NCI-H524 (cell line): ENCODE measurements at places on chromosomes 12 and 14.
A peak's percentile ranks its signal among the peaks of the same experiment; 100 is the strongest.

DNA sequence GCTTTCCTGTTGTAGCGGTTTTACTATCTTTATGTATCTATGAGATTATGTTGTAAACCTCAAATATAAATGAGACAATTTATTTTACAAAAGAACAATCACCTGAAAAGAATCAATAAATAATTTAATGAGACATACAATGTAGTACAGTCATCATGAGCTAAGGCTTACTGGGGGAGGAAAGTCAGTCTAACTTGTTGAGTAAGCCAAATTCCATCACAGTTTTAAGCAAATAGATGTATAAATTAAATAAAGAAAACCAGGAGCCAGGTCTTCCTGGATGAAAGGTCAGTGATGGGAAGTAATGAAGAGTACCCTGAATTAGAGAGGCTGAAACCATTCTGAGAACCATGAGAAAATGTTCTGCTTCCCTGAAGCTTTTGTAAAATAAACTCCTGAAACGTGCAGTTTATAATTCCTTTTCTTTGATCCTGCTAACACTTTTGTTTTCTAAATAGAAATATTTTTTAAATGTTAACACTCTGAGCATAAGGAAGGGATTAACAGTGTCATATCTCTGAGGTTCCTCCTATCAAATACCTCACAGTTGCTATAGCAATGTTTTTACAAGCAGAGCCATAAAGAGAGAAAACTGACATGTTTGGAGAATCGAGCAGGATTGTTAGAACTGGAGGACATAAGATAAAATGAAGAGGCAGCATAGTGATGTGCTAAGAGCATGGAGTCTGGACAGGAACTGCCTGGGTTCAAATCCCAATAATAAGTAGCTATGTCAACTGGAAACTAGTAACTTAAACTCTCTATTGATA, 444.9 kb upstream of the FOXG1 start:
- DNase-seq: peak; percentile 40

- no peak for DNase-seq
Observed at GRCh38 chr12:53113951-53114350, 10.7 kb downstream of the SOAT2 start.

DNA sequence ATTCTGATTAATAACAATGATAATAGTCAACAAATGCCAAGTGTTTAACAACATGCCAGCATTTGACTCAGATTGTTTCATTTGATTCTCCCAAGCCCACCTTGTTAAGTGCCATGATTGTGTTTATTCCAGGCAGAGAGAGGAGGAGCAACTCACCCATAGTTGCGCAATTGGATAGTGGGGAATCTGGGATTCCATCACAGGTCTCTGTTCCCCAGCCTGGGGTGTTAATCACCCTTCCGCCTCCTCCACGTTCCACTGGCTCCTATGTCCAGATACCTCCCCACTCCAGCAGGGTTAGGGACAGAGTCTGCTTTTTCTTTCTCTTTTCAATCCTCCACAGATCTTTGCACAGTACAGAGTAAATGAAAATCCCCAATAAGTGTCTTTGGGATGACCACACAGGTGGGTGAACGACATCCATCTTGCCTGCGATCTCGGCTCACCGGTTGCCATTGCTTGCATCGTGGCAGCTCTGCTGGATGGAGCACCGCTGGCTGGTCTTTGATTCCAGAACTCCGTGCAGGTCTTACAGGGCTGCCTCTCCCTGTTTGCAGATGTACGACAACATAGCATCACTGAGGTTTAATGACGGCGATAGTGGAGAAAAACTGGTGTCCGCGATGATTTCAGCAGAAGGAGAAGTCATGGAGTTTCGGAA, 78.8 kb downstream of the DNAH10 start:
- DNase-seq: no peak

GRCh38 chr12:77220586-77220985, 155.2 kb upstream of the E2F7 start:
- DNase-seq: no peak

DNA sequence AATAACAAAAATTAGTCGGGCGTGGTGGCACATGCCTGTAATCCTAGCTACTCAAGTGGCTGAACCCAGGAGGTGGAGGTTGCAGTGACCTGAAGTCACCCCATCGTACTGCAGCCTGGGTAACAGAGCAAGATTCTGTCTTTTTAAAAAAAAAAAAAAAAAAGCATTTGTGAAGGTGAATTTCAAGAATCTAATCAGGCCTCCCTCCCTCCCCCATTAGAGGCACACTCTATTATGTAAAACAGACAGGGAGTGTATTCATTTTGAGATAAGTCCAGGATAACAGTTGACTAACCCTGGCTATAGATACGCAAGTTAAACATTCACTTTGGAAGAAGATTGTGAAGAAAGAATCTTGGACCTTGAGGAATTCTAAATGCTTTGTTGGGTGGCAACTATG, 2.9 kb downstream of the RESF1 start:
- no peak for DNase-seq

DNA sequence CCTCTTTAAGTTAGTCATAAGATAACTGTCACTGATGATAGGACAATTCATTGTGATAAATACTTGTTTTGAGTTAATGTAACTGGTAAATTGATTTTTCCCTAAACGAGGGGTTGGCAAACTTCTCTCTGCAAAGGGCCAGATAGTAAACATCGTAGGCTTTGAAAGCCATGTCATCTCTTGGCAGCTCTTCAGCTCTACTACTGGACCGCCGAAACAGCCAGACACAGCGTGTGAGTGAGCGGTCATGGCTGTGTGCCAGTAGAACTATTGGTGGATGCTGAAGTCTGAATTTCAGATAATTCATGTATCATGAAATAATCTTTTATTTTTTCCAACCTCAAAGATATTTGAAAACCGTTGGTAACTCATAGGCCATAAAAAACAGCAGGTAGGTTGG, 9.9 kb downstream of the PIWIL1 start:
- DNase-seq: no peak
